ENCODE measurements at places on chromosomes 7 and 10. TPM values are rescaled to one million over a fixed set of nuclear protein-coding genes. Genes with fewer than 3 reads are reported as not detected.

Gene IL6
- total RNA-seq = not detected

- no peaks in the 10 kb centered on the region for H3K36me3 ChIP-seq
- H3K4me1 ChIP-seq = no peaks in the 10 kb centered on the region
- no peak overlapping the region for H3K27ac ChIP-seq
- no peak for DNase-seq
- no peak overlapping the region for H3K4me3 ChIP-seq
These were observed 332.1 kb upstream of the AOAH start for GRCh38 chr7:37056234-37056912.

DNA sequence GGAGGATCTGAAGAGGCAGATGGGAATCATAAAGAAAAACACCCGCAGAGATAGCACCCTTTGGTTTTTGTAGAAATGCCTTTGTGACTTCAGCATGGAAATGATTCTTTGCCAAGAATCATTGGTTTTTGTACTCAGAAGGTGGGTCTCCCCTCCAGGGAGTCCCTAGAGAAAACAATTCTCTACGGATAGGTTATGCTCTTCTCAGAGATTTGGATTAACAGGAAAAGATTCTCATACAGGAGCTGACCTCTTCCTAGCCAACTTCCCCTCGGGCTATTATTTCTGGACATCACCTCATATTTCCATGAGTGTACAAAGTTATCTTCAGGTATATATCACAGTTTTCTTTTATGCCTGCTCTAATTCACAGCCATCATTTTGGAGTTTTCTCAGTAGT, 274.2 kb upstream of the HABP2 start:
- no peak overlapping the region for H3K4me3 ChIP-seq
- no peaks in the 10 kb centered on the region for H3K36me3 ChIP-seq
- H3K4me1 ChIP-seq = no peaks in the 10 kb centered on the region
- no peak overlapping the region for H3K27ac ChIP-seq
- DNase-seq = no peak

- no peaks in the 10 kb centered on the region for H3K4me1 ChIP-seq
- no peaks in the 10 kb centered on the region for H3K36me3 ChIP-seq
- H3K27me3 ChIP-seq = no peaks in the 10 kb centered on the region
- H3K27ac ChIP-seq = no peak overlapping the region
These were observed 80.3 kb downstream of the WDR11 start for GRCh38 chr10:120931423-120931822.

Gene MYO1G
- total RNA-seq = 0.41 TPM

DNA sequence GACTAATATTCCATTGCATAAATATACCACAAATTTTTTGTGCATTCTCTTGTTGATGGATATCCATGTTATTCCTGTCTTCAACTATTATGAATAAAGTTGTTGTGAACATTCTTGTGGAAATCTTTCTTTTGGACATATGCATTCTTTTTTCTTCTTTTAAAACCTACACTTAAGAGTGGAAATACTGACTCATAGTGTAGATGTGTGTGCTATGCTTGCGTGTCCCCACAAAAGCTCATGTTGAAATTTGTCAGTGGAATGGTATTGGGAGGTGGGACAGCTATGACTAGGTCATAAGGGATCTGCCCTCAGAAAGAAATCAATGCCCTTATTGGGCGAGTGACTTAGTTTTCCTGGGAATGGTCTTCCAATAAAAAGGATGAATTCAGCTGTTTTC, 203.6 kb upstream of the PRSS58 start:
- no peaks in the 10 kb centered on the region for H3K4me1 ChIP-seq
- no peak overlapping the region for H3K27ac ChIP-seq
- peaks cover 5% of the 10 kb centered on the region for H3K27me3 ChIP-seq
- no peaks in the 10 kb centered on the region for H3K36me3 ChIP-seq
- DNase-seq = no peak

Gene FOXI2
- not detected for total RNA-seq

- no peak for DNase-seq
- peaks cover 6% of the 10 kb centered on the region for H3K4me1 ChIP-seq
- no peaks in the 10 kb centered on the region for H3K36me3 ChIP-seq
- peaks cover 57% of the 10 kb centered on the region for H3K27me3 ChIP-seq
These were observed 732 bp downstream of the CPVL start for GRCh38 chr7:29145553-29146056.

Gene STEAP1B
- total RNA-seq = 3.3 TPM

Gene SPDYE9
- total RNA-seq = not detected

DNA sequence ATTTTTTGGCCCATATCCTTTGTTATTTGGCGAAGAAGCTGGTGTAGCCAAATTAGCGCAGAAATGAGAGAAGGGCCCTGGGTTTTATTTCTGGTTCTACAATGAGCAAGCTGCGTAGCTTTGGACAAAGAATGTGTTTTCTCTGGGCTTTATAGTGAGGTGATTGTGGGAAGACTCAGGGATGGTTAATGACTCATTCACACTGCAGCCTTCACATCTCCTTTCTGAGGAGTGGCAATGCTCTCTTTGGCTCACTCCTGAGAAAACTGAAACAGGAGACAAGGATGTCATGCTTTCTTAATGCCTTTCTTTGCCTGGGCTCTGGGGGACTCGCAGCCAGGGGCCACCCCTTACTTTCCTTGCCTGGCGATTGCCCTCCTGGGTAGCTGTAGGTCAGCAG, 271.0 kb upstream of the PODXL start:
- no peaks in the 10 kb centered on the region for H3K36me3 ChIP-seq
- no peak overlapping the region for H3K27ac ChIP-seq
- no peak overlapping the region for H3K4me3 ChIP-seq
- no peak for DNase-seq
- peaks cover 4% of the 10 kb centered on the region for H3K27me3 ChIP-seq
- H3K4me1 ChIP-seq = no peaks in the 10 kb centered on the region

Gene PRKCQ
- 0.23 TPM for total RNA-seq

- no peak overlapping the region for H3K27ac ChIP-seq
These were observed 84.3 kb upstream of the CACNA2D1 start for GRCh38 chr7:82527851-82528250.

Gene SH3PXD2A
- total RNA-seq = 5.7 TPM

GRCh38 chr7:81256991-81257390, 338.1 kb upstream of the SEMA3C start:
- DNase-seq = no peak
- H3K27ac ChIP-seq = peak overlapping the region; percentile 29
- H3K4me3 ChIP-seq = no peak overlapping the region
- H3K36me3 ChIP-seq = no peaks in the 10 kb centered on the region
- no peaks in the 10 kb centered on the region for H3K4me1 ChIP-seq

Gene OR13A1
- not detected for total RNA-seq

Gene HPS6
- 34.5 TPM for total RNA-seq

DNA sequence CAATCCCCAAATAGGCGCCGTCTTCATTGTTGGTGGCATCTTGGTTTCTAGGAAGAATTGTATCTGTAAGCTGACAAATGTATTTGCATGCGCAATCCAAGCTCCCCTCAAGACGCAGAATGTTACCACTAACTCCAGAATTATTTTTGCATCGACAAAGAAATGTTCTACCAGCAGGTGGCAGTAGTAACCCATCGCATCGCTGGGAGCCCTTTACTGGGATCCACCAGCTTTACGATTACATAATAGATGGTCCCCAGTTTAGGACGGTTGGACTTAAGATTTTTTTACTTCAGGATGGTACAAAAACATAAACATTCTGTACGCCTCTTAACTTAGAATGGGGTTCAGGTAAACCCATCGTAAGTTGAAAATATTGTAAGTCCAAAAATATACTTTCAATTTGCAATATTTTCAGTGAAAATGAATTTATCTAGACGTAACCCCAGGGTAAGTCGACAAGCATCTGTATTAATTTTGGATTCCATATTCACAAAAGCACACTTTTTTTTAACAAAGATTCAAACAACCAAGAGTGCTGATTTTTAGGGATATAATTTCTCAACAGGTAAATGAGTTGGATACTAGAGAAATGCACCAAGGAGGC, 114.0 kb upstream of the COBL start:
- peak; percentile 39 for DNase-seq
- no peak overlapping the region for H3K27ac ChIP-seq
- no peak overlapping the region for H3K4me3 ChIP-seq
- H3K27me3 ChIP-seq = no peaks in the 10 kb centered on the region
- H3K36me3 ChIP-seq = no peaks in the 10 kb centered on the region

DNA sequence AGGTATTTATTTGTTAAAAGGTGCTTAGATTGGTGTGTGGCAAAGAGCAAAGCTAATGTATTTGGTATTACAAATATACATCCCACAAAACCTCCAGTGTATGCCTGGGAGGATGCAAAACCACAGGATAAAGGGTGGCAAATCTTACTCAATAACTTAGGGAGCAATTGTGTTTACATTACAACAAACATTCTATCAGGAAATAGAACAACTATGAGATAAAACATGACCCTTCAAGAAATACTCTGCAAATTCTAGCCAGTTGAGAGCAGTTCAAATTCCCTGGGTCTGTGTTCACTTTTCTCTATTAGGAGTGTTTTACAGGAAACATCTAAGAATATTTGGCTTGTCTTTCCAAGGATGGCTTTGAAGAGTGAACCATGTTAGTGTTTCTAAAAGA, 64.9 kb downstream of the CUL1 start:
- no peak overlapping the region for H3K27ac ChIP-seq
- peaks cover 17% of the 10 kb centered on the region for H3K36me3 ChIP-seq
- DNase-seq = no peak
- H3K27me3 ChIP-seq = no peaks in the 10 kb centered on the region
- no peak overlapping the region for H3K4me3 ChIP-seq
- no peaks in the 10 kb centered on the region for H3K4me1 ChIP-seq

DNA sequence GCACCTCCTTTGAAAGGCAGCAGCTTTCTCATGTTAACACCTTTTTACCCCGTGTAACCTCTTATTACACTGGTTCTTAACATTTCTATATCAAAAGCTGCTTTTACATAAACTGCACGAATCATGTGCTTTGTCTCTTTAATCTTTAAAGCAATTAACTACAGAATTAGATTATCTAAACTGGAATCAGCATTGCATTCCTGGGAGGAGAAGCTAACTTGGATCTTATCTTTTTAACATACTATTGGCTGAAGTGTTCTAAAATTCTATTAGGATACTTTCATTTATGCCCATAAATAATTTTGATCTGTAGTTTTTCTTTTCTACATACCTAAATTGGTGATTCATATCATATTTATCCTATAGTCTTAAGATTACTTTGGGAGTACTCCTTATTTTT, 428.4 kb upstream of the IGFBP3 start:
- H3K4me1 ChIP-seq = no peaks in the 10 kb centered on the region
- no peak overlapping the region for H3K4me3 ChIP-seq
- H3K36me3 ChIP-seq = no peaks in the 10 kb centered on the region
- no peak overlapping the region for H3K27ac ChIP-seq
- DNase-seq = no peak

GRCh38 chr10:125193306-125193877, 33.0 kb upstream of the CTBP2 start:
- H3K4me1 ChIP-seq = no peaks in the 10 kb centered on the region
- H3K27ac ChIP-seq = no peak overlapping the region
- no peaks in the 10 kb centered on the region for H3K27me3 ChIP-seq
- no peaks in the 10 kb centered on the region for H3K36me3 ChIP-seq
- DNase-seq = no peak

Gene CACNA2D1
- total RNA-seq = 9.8 TPM

GRCh38 chr10:15433850-15434537, 62.9 kb upstream of the FAM171A1 start:
- no peaks in the 10 kb centered on the region for H3K4me1 ChIP-seq
- H3K27ac ChIP-seq = no peak overlapping the region
- DNase-seq = no peak
- no peaks in the 10 kb centered on the region for H3K36me3 ChIP-seq

Gene SAP25
- 3.0 TPM for total RNA-seq

DNA sequence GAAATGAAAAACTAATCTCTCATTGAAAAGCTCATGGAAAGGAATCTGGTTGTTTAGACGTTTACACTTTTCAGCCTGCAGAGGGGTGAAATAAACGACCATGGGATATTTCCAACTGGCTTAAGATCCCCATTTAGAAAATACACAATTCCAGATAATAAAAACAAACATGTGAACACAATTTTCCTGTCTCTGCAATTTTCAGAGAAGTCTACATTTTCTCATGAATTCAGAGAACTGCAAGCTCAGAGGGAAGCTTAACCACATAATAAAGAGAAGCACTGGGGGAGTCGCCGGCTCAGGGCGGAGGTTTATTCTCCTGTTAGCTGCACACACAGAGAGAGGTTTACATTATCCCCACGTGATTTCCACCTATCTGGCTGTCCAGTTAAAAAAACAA, 215.2 kb downstream of the FANK1 start:
- H3K4me3 ChIP-seq = no peak overlapping the region
- no peak overlapping the region for H3K27ac ChIP-seq
- no peak for DNase-seq
- no peaks in the 10 kb centered on the region for H3K4me1 ChIP-seq
- H3K36me3 ChIP-seq = no peaks in the 10 kb centered on the region
